ENCODE measurements at places on chromosomes 2 and 18.

- DNase-seq: no peak
Observed at GRCh38 chr2:134683561-134684112, 35.2 kb downstream of the TMEM163 start.

DNA sequence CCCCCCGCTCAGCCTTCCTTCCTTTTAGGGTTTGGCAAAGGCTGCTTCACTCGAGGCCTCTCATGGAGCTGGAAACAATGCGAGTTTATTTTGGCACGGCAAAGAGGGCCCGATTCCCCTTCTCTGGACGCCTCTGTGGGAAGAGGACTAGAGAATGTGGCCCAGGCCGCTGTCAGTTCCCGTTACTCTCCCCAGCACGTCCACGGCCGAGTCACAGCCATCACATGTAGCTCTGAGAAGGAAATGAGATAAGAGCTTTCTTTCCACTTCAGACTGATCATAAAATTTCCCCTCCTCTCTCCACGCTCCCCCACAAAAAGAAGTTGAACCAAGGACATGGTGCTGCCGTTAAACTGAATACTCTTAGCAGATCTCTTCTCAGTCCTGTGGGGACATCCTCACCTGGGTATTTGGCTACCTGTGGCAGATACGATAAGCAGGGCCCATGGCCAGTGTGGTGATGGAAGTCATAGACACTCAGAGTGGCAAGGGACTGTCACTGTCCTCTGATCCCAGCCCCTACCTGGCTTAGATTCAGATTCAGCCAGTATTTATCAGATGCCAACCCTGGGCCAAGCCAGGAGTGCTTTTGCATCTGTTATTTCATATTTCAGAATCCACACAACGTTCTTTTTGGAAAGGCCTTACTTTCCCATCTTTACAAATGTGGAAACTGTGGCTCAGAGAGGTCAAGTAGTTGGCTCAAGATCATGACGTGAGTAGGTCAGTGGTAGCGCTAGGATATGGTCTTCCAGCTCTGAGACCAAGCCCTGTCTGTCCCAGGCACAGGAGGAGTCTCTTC lies 101.2 kb downstream of the MCFD2 start:
- DNase-seq: peak; percentile 68

DNA sequence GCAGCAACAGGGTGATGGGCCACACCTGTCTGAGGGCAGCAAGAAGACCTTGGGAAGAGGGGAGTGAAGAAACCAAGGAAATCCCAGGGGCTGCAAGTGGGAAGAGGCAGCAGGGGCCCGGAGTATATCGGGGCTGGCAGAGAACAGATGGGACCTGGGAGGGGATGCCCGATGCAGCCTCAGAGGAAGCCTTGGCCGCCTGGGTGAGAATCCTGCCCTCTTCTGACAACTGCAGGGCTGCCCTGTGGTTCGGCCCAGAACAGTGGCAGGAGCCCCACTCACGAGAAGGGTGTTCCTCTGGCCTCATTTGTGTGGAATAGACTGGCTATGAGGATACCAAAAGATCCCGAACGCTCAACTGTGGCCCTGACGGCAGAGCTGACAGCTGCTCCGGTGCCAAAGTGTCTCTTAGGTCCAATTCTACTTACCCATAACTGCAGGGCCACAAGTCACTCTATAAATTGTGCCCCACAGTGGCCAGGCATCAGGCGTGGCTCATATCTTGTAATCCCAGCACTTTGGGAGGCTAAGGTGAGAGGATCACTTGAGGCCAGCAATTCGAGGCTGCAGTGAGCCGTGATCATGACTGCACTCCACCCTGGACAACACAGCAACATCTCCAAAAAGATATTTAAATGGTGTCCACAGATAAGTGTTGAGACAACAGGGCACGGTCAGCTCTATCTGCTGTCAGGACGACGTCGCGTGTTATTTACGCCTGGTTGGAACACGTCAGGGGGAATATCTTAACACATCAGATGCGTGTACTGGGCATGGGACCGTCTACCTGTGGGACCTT lies 23.6 kb upstream of the ID2 start:
- no peak for DNase-seq

DNA sequence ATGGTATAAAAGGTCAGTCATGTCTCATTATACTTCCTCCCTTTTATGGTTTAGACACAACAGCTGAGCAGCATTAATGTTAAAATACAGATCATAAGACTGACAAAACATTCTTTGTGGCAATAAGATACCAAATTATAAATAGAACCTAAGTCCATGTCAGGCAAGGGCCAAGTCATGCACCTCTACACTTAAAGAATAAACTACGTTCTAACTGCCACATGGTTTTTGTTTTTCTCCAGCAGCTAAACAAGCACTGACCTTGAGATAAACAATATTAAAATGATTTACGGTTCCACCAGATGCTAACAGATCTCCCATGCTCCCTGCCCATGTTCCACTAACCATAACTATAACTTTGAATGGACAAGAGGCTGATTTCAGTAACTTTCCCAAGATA lies 368.6 kb upstream of the TFPI start:
- no peak for DNase-seq

DNA sequence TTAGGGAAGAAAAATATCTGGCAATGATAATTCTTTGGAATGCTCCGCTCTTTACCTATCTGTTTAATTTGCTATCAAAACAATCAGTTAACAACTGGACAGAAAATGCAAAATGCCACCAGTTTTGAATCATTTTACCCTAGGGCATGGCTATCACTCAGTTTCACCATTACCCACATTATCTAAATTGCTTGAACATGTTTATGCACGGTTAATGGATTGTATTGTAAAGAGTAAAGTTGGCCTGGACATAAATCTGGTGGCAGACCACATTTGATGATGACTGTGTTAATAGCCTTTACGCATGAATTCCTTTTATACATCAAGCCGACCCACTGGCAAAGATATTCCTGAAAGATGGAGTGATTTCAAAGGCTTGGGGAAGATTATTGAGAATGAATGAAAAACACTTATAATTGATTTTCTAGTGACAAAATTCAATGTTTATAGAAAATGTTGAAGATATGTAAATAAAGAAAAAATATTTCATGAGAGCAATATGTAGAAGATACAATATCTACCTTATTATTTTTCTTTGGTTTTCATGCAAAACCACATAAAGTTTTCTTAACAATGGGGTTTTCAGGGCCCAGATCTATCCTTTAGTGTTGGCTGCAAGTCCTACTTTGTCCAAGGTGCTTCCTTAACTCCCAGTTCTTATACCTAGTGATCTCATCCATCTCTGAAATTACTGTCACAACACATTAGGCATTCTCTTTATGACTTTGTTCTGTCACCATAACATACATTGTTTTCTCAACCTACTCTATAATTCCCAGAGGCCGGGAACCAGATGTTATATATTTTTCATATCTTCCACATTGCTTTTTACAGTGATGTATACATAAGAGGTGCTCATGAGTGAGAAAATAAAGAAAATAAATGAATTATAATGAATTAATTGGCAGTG lies 265.1 kb downstream of the RIT2 start:
- DNase-seq: no peak

GRCh38 chr2:33366473-33366872 lies 110.0 kb upstream of the RASGRP3 start:
- no peak for DNase-seq

- no peak for DNase-seq
Observed at GRCh38 chr18:45596036-45596435, 19.2 kb upstream of the SLC14A2 start.

- no peak for DNase-seq
Observed at GRCh38 chr2:29655391-29656086, 265.8 kb downstream of the ALK start.

GRCh38 chr2:207935121-207935990 lies 90.0 kb downstream of the PLEKHM3 start:
- no peak for DNase-seq

- no peak for DNase-seq
Observed at GRCh38 chr18:33051407-33051806, 278.6 kb upstream of the KLHL14 start.

DNA sequence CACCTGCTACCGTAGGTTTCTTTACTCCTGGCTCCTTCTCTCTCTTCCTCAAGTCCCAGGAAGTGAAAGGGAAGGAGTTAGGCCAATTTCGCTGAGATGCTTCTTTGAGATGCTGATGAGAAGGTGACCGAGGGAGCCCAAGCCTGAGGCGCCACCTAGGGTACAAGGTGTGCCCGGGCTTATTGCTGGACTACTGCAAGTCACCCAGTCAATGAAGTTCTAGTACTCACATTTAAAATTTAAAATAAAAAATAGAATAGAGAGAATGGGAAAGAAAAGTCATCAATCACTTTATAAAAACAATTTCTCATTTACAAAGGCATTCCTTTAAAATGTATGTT lies 45.3 kb downstream of the ACAA2 start:
- DNase-seq: peak; percentile 52

- DNase-seq: no peak
Observed at GRCh38 chr2:176851200-176851888, 361.2 kb upstream of the HNRNPA3 start.

- DNase-seq: no peak
Observed at GRCh38 chr2:236250909-236251579, 13.2 kb downstream of the ASB18 start.

GRCh38 chr2:204108330-204108751 lies 171.8 kb downstream of the ICOS start:
- DNase-seq: peak; percentile 2

GRCh38 chr2:59296279-59296678 lies 1055.2 kb upstream of the FANCL start:
- DNase-seq: peak; percentile 14

GRCh38 chr2:100222844-100223243 lies 80.5 kb upstream of the AFF3 start:
- no peak for DNase-seq

DNA sequence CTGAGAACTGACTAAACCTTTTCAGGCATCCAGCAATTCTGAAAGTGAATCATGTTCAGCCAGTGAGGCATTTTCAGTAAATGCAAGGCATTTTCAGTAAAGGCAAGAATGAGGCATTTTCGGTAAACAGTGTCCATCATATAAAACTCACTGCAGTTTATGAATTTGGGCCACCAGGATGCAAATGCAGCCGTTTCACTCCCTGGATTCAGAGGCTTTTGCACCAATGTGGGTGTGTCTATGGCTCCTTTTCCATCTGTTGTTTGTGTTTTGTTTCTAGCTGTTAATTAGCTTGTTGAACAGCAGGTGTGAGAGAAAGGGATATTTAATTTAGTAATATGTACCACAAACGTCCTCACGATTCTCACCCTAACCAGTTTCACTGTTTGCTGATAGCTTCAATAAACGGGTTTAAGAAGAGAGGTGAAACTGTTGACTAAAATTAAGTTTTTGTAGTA lies 116.3 kb upstream of the PGAP1 start:
- no peak for DNase-seq

DNA sequence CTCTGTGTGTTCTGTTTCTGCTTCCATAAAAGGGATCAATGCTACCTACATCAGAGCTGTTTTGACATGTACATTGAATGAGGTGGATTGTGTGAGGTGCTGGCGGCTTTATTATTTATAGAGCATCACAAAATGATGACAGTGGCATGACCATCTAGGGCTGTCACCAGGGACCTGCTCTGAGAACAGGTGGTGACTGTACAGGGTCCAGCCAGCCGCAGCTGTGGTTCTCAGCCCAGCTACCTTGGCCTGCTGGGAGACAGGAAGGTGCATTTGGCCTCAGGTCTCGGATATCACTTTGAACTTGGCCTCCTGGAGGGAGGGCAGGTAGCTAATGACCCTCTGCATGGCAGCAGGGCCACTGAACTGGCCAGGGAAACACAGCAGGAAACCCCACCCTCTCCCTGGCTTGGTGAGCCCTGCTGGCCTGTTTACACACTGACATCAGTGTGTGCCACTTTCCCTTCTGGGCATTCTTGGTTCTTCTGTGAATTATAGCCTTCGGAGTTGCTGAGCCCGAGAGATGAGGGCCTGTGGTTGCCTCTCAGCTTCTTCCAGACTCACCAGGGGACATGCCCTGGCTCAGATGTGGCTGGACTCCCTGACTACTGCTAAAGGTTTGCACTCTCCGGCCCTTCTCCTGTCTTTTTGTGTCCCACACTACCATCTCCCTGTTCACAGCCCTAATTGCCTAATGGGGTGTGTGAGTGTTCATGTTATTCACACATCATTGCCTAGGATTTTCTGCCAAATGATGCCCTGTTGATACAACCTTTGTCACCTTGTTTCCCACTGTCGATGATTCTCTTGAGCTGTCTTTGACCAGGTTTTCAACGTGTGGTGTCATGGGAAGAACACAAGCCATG lies 109.2 kb upstream of the RAB12 start:
- no peak for DNase-seq

DNA sequence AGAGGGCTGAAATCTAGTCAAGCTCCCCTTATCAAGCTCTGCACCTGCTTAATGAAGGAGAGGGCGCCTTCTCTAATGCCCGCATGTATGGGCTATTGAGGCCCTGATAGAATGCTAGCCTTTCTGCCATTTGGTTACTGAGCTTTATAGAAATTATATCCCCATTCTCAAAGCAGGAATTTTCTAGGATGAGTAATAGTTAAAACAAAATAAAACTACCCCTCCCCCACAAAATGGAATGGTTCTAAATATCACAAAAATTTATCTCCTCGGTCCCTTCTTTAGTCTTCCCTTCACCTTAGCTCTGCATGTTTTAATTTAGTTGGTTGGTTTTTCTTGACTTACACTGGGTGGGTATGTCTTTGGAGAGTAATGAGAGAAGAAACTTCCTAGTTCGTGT lies 37.7 kb downstream of the CD28 start:
- DNase-seq: no peak

DNA sequence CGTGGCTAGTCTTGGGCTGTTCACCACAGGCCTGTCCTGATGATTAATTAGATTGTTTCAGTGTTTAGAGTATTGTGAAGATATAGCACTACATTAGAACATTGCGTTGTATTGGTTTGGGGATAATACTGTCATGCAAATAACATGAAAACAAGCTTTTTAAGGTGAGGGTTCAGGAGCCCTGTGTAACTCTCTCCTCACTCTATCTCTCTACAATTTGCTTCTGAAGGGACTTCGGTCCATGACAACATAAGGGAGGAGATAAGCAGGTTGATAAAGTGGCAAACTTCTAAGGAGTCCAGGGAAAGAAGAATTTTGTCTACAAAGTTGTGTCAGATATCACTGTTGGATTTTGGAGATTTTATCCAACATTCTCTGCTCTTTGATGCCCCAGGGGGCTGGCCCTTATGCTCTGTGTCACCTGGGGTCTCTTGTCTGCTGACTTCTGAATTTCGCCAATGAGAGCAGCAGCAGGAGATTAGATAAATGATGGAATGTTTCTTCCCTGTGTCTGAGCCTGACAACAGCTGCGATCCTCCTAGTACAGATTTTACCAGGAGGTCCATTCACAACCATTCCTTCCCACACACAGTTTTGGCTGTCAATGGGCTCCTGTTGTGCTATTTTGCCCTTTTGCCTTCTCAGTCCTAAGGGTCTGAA lies 3.3 kb downstream of the TNP1 start:
- no peak for DNase-seq

Data from brain microvascular endothelial cell (primary cell).